Activated naive CD4-positive, alpha-beta T cell treated with anti-CD3 and anti-CD28 coated beads for 36 hours (primary cell): ENCODE measurements at places on chromosomes 3 and 15. TPM values are rescaled to one million over a fixed set of nuclear protein-coding genes. Genes with fewer than 3 reads are reported as not detected.

DNA sequence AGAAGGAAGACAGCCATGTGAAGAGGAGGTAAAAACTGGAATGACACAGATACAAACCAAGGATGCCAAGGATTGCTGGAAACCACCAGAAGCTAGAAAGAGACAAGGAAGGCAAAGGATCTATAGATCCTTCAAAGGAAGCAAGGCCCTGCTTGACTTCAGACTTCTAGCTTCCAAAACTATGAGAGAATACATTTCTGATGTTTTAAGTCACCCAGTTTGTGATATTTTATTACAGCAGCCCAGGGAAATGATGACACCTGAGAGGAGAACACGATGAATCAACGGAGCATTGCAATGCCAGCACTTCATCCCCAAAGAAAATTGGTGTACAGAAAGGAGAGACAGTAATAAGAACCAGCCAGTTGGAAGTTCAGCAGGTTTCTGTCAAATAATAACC is 116.3 kb downstream of the MAGI1 start:
- DNase-seq, result no peak

- DNase-seq, result no peak
Observed at GRCh38 chr3:56295161-56295560, 173.1 kb downstream of the ERC2 start.

DNA sequence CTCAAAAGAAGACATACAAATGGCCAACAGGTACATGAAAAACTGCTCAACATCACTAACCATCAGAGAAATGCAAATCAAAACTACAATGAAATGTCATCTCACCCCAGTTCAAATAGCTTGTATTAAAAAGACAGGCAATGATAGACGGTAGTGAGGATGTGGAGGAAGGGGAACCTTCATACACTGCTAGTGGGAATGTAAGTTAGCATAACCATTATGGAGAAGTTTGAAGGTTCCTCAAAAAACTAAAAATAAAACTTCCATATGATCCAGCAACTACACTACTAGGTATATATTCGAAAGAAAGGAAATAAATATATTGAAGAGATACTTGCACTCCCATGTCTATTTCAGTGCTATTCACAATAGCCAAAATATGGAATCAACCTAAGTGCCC is 62.8 kb upstream of the PPARG start:
- DNase-seq, result no peak

DNA sequence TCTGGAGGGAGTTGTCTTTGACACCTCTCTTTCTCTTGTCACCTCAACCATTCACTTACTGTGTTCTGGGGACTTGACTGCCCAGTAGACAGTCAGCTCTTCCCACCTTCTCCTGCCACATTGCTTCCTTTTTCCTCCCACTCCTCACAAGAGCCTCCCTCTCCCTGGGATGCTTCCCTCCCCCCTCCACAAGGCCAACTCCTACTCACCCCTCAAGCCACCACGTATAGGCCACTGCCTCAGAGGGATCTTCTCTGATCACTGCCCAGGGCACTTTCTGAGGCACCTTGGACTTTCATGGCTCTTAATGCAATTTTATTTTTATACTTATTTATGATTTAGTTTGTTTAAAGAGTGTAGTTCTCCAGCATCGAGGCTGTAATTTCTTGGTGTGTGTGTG is 23.2 kb downstream of the THSD4 start:
- no peak for DNase-seq

- DNase-seq, result no peak
Observed at GRCh38 chr3:145815707-145816413, 345.1 kb downstream of the PLOD2 start.

GRCh38 chr3:10941972-10942371 is 50.6 kb upstream of the SLC6A1 start:
- DNase-seq, result peak; percentile 53

DNA sequence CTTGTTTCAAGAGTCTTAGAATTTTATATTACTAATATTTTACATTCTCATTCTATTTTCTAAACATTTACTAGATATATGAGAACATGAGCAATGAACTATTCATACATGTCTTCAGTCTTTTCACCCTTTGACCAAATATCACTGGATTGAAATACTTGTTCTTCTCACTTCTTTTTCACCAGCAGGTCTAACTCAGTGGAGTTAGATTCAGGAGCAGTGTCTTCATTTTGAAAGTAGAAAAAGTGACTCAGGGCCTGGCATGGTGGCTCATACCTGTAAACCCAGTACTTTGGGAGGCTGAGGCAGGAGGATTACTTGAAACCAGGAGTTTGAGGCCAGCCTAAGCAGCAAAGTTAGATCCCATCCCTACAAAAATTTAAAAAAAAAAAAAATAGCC is 70.8 kb downstream of the USP13 start:
- peak; percentile 5 for DNase-seq

DNA sequence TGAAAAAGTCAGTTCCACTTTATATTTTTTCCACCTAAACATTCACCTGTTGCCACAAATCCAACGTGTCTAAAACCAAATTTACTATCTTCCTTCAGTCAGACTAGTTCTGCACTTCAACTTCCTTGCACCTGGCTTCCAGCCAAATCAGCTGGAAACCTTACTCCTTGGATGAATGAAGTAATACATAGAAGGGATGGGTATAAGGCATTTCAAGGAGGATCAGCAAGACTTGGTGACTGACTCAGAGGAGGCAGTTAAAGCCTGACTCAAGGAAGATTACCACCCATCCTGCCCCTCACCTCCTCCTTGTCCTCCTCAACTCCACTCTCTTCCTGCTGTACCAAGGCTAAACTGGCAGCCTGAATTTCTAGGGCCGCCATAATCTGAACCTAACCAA is 37.1 kb downstream of the QTRT2 start:
- no peak for DNase-seq

DNA sequence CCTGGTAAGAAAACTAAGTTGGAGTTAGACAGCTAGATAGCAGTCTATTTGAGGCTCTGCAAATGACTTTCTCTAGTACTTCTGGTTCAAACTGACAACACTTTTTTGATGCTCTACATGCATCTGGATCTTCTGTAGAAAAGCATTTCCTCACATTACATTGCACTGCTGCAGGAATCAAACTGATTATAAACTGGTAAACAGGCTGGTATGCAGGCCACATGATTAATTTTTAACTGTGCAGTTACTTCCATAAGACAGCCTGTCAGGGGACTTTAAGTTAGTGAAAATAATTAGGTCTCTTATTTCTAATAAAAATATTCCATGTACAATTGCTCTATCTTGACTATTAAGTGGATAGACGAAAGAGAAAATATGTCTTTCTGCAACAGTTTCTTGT is 550.0 kb upstream of the ALCAM start:
- no peak for DNase-seq

GRCh38 chr3:187586226-187586625 is 84.0 kb downstream of the SST start:
- DNase-seq, result no peak

DNA sequence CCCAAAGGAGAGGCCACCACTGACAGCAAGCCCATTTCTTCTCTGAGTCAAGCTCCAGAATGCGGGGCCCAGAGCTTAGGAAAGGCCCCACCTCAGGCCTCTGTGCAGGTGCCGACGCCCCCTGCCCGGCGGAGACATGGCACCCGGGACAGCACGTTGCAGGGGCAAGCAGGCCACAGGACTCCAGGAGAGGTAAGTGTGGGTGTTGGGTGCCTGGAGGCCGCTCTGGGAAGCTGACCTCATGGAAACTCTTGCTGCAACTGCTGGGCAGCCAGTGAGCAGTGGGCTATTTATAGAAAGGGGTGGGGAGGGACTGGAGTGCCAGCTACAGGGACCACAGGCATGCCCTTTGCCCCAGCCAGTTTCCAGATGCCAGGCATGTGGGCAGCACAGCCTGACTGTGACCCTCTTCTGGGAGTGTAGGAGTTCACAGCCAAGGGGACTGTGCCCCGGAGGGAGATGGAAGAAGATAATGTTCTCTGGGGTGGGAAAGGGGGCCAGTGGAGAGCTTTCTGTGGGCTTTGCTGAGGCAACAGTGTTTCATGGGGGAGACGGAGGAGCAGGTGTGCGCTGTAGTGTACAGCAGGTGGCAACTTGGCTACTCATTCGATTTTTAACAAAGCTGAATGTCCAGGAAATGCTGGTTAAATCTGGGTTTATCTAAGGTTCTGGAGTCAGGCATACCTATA is 23.7 kb downstream of the ALPK3 start:
- no peak for DNase-seq

DNA sequence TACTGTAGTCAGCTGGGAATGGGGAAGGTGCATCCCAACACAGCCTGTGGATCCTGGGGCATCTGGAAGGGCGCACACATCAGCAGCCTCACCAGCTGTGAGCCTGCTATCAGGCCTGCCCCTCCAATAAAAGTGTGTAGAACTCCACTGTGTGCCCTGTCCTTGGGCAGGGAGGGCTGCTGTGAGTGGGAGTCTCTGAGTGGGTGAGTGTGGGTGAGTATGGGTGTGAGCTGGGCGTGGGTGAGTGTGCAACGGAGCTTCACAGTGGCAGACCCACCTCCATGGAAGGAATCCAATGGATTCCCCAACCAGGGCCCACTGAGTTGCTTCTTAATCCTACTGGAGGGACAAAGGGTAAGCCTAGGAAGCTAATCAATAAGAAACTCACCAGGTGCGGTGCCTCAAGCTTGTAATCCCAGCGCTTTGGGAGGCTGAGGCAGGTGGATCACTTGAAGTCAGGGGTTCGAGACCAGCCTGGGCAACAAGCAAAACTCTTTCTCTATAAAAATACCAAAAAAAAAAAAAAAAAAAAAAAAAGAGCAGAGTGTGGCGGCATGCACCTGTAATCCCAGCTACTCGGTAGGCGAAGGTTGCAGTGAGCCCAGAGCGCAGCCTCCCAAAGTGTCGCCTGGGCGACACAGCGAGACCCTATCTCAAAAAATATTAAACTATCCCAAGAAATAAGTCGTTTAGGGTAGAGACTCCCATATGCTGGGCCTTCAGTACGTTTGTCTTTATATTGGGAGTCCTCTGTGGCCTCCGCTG is 555 bp upstream of the RCCD1 start:
- DNase-seq, result no peak

- no peak for DNase-seq
Observed at GRCh38 chr3:121748680-121749275, 763 bp downstream of the GOLGB1 start.

GRCh38 chr3:37935756-37936666 is 54.6 kb upstream of the VILL start:
- no peak for DNase-seq

DNA sequence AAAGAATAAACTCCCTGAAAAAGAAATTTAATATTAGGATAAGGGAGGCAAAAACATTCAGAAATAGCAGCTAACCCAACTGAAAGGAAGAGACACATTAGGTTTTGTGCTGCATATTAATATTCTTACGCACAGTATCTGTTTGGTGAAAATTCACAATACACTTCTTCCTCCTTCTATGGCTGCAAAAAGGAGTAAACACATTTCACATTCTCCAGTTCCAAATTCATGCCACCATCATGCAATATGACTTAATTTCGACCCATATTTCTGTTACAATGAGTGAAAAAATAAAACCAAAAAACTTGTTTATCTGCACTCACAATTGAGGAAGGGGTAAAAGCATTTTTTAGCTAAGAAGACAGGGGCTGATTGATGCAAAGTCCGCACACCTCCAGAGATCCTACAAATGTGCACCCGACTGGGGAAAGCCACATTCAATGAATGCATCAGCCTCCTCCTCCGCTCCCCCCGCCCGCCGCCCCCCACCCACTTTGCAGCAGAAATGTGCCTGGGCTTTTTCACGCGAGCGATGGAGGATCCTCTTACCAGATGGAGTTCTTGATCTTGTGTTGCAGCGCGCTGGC is 1.0 kb downstream of the RFX7 start:
- peak; percentile 41 for DNase-seq

DNA sequence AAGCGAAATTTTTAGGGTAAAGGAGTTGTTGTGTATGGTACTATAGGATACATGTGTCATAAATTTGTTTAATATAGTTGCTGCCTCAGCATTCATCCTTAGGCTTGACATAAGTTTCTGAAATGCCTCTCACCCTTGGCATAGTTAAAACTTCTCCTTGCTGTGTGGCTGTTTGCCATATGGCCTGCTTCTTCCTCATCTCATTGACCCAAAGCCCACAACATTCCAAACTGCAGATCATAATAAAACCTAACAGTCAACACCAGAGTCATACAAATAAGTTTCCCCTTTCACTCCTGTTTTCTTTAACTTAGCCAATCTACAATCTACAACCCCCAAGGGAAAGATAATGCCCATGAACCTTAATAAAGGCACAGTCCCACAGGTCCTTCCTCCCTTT is 136.6 kb downstream of the TMCC1 start:
- DNase-seq, result no peak

DNA sequence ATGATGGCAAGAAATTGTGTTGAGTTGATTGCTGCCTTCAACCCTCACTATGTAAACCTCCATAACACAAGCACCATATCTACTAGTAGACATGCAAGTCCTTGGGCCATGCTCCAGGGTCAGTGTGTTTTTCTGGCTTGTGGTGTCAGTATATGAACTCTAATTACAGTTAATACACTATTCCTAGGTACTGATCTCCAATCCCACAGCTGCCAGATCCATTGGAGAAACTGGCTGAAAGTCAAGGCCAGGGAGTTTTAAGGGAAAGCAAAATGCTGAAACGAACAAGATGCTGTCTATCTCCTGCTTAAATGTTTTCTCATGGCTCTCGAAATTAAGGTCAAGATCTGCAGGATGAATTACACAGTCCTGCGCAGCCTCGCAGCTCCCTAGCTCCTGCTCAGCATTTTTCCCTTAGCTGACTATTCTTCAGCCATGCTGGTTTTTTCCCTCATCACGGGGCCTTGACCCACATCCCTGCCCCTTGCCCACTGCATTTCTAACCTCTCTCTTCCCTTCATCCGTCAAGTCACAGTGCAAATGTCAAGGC is 425.0 kb upstream of the ADAMTS9 start:
- DNase-seq, result no peak

- DNase-seq, result no peak
Observed at GRCh38 chr3:60384341-60384740, 866.9 kb downstream of the FHIT start.

GRCh38 chr3:44989636-44990373 is 13.8 kb downstream of the EXOSC7 start:
- DNase-seq, result no peak

- no peak for DNase-seq
Observed at GRCh38 chr3:154844863-154845262, 235.3 kb upstream of the MME start.

The CLDN16 gene
- total RNA-seq, result not detected

The PLA2G4B gene
- 9.7 TPM for total RNA-seq

The LACTB gene
- total RNA-seq, result 18.3 TPM

The DUOXA2 gene
- not detected for total RNA-seq

The ANKRD34C gene
- not detected for total RNA-seq

The SMCO1 gene
- total RNA-seq, result not detected

The GOLGA8J gene
- total RNA-seq, result not detected

The NCK1 gene
- 24.1 TPM for total RNA-seq

The MKRN2 gene
- 34.5 TPM for total RNA-seq

The EBLN2 gene
- 5.0 TPM for total RNA-seq
